ENCODE measurements at places on chromosomes 11 and 22. TPM values are rescaled to one million over a fixed set of nuclear protein-coding genes. Genes with fewer than 3 reads are reported as not detected.

The OR8D4 gene
- 0.06 TPM for polyA plus RNA-seq

The CASP4 gene
- 23.0 TPM for polyA plus RNA-seq

The KRTAP5-9 gene
- not detected for polyA plus RNA-seq

The DAGLA gene
- polyA plus RNA-seq: 4.6 TPM

The DBX1 gene
- polyA plus RNA-seq: 5.3 TPM

The MS4A6E gene
- polyA plus RNA-seq: not detected

The DEFB131B gene
- polyA plus RNA-seq: not detected

The TMEM41B gene
- polyA plus RNA-seq: 15.8 TPM

The PPFIBP2 gene
- polyA plus RNA-seq: 59.0 TPM

The GRAP2 gene
- 0.61 TPM for polyA plus RNA-seq

The GLB1L3 gene
- polyA plus RNA-seq: 0.08 TPM
